ENCODE measurements at places on chromosomes 1 and 21.

DNA sequence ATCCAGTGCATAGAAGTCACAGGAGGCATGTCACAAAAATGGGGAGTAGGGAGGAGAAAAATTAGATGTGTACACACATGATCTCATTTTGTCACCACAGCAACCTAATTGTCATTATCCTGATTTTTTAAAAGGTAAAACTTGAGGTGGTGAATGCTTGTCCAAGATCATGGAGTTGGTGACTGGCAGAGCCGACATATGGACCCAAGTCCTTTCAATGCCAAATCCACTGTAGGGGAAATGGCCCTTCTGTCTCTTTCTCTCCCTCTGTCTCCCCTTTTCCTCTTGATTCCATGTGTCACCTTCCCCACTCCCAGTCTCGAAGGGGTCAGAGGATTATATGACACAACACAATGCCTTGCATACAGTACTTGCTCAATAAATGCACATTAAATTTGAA, 65.7 kb upstream of the JUN start:
- DNase-seq: no peak

- no peak for DNase-seq
Observed at GRCh38 chr1:67687198-67687545, 2.2 kb downstream of the GADD45A start.

DNA sequence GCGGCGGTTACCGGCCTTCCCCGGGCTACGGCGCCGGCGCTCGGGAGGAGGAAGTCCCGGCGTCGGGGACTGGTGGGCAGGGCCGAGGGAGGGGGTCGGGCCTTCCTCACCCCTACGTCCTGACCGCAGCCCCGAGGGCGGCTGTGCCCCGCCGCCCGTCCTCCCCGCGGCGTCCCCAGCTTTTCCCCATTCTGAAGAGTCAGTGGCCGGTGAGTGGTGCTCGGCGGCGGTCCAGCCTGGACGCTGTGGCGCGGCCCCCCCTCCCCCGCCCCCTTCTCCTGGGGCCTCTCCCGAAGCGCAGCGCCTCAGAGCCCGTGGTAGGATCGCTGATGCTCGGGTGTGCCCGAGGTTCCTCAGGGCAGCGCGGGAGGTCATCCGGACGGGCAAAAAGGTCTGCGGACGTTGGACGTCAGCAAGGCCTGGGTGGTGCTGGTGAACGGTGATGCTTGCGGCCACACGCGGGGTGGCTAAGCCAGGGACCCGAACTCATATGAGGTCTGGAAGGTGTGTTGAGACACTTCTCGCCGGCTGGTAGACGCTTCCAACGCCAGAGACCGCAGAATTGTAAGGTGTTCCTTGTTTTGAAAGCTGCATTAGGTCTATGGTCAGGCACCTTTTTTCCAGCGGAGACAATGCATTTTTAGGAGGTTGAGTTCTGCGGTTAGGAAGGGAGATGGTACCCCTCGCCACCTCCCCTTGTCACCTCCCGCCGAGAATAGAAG, 725 bp downstream of the SLC25A33 start:
- no peak for DNase-seq

- DNase-seq: no peak
Observed at GRCh38 chr1:220378571-220379302, 106.5 kb upstream of the RAB3GAP2 start.

DNA sequence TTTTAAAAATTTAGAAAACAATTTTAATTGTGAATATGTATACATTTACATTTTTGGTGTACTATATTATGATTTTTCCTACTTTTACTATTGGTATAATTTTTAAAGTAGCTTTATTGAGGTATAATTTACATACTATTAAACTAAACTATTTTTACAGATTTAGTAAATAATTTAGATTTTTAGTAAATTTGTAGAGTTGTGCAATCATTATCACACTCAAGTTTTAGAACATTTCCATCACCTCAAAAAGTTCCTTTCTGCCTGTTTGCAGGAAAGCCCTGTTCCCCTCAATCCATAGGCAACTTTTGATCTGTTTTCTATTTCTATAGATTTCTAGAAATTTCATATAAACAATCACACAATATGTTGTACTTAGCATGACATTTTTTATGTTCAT, 8.2 kb downstream of the PHTF1 start:
- no peak for DNase-seq

- no peak for DNase-seq
Observed at GRCh38 chr21:25328736-25329135, 278.5 kb downstream of the MRPL39 start.

DNA sequence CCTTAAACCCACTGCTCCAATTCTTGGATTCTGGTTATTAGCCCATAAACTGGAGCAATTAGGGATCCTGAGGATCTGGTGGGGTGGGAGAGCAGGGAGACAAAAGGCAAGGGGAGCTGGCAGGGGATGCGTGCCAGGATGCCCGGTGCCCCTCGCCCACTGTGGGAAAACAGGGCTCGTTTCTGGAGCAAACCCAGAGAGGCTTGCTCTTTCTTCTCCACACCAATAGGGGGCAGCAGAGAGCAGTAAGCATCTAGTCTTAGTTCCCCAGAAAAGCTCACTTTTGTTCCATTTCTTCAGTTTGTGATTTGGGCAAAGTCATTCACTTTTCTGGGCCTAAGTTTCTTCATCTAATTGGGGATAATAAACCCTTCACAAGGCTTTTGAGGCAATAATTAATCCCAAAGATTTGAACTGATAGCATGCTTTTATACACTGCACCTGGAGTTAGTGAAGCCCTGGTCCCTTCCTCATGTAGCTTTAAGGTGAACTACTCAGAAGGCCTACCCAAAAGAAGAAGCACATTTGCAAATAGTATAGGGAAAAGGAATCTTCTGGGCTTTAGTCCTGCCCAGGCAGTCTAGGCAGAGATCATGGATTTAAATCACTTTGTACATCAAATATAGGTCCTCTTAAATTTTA, 160.6 kb upstream of the USP24 start:
- no peak for DNase-seq

GRCh38 chr1:209505044-209505443, 78.5 kb upstream of the CAMK1G start:
- DNase-seq: no peak

DNA sequence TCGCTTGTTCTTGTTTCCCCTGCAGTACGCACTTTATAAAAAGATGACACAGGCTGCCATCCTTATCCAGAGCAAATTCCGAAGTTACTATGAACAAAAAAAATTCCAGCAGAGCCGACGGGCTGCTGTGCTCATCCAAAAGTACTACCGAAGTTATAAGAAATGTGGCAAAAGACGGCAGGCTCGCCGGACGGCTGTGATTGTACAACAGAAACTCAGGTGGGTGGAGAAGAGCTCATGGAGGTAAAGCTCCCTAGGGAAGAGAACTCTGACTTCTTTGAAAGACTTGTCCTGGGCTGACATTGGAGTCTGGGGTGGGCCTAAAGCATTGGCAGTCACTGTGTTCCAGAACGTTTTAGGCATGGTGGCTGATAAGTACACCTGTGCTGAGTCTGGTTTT, 19.9 kb upstream of the VAMP3 start:
- DNase-seq: no peak

GRCh38 chr1:8976896-8977450, 31.3 kb downstream of the CA6 start:
- no peak for DNase-seq

DNA sequence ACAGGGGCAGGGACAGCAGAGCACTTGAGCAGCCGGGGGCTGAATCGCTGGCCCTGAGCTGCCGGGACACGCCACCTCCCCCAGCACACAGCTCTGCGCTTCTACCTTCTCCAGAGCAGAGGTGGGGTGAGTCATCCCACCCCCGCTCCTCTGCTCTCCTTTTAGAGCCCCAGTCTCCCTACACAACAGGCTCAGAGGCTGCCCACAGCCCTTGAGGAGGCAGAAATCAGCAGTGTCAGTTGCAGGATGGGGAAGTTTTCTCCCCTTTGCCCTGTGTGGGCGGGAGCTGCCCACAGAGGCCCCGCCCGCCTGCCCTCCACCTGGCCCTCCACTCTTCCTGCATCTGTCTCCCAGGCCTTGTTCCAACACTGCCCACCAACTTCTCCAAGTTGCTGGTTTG, 94.6 kb downstream of the STUM start:
- peak; percentile 73 for DNase-seq

DNA sequence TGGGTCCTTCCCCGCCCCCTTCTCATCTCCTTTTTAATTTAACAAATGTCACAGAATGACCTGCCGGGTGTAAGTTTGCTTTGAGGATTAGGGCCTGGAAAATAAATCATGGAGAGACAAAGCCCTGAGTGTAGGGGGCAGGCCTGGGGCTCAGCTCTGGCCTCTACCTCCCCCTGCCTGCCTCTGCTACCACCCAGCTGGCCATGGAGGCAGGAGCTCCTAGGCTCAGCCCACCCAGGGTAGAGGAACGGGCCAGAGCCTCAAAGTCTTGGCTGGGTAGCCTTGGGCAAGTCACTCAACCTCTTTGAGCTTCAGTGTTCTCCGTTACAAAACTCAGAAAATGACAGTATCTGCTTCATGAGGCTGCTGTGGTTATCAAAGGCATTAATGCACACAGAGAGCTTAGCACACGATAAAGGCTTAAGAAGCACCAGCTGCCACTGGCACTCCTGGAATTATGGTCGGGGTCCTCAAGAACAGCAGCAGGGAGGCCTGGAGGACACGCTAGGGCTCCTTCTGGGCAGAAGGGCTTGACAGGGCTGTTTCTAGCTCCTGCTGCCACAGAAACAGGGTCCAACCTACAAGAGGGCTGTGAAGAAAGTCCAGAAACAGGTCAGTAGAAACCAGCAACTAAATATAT, 39.0 kb downstream of the LRP8 start:
- DNase-seq: no peak

DNA sequence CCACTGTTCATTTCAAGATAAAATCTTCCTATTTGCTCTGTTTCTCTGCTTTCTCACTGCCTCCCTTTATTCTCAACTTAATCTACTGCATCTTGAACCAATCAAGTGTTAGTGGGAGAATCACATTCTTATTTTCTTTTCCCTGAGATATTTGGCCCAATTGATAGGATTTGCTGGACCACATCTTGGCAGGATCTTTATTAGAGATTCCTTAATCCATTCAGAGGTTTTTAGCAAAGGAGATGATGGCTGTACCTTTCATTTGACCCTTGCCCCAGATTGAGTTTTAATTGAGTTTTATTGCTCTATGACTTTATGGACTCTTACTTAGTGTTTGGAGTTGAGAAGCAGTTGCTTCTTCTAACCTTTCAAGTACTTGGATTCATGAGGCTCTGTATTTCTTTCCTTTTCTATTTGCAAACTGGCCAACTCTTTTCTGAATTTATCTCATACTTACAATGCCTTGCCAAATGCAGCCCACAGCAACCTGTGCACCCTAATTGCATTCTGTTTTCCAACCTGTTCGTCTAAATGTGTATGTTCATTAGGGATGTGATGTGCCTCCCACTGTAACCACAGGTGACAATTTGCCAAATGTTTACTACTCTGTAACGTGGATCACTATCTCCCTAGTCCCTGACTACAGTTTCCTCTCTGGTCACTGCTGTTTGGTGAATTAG, 274.8 kb upstream of the KAZN start:
- DNase-seq: no peak

DNA sequence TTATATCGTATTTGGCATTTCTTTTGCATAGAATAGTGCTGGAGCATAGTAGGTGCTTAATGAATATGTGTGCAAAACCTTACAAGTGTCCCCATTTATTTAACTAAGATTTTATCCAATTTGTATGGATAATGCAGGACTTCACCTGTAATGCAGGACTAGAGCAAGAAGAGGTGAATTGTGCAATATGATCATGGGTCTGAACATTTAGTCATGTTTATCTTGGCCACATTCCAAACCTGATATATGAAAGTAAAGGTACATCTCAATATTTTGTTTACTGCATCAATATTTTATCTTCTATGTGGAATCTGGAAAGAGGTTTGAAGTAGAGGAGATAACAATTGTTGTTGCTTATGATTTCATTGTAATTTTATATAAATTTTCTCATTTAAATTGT, 1626.7 kb upstream of the B3GALT2 start:
- no peak for DNase-seq

DNA sequence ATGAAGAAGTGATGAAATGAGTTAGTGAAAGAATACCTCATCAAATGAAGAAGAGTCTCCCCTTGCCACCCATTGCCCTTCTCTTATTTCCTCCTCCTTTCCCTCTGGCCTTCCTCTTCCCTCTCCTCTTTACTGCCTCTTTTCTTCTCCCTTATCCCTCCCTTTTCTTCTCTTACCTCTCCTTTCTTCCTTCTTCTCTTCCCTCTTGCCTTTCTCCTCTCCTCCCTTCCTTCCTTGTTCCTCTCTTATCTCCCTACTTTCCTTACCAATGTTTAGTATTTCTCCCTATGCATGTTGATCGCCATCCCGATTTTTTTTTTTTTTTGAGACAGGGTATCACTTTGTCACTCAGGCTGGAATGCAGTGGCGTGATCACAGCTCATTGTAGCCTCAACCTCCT, 8.8 kb downstream of the MROH7 start:
- no peak for DNase-seq

DNA sequence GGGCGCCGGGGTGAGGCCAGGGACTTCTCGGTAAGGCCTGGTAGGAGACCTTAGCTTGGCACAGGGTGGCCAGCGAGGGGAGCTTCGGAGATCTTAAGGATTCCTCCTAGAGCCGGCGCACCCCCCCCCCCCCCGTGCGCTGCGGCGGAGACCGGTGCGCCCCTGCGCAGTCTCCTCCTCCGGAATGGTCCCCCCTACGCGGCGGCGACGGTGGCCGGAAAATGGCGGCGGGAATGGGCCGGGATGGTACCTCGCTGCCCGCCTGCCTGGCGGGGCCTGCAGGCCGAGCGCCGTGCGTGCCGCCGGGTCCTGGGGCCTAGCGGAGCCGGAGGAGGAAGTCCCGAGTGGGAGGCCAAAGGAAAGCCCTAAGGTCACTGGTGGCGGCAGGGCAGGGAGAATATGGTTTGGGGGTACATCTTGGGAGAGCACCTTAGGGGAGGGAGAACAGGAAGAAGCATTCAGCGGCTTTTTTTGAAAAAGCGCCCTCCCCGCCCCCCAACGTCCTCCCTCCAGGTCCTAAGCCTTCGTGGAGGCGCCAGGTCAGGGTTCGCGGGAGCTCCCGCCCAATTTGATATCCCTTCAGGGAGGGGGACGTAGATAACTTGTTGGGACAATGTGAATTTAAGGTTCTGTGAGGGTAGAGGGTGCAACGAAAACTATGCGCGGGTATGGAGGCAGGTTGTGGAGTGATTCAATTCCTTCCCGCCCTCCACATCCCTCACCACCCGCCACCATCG, 429 bp downstream of the SRRM1 start:
- DNase-seq: peak; percentile 93

DNA sequence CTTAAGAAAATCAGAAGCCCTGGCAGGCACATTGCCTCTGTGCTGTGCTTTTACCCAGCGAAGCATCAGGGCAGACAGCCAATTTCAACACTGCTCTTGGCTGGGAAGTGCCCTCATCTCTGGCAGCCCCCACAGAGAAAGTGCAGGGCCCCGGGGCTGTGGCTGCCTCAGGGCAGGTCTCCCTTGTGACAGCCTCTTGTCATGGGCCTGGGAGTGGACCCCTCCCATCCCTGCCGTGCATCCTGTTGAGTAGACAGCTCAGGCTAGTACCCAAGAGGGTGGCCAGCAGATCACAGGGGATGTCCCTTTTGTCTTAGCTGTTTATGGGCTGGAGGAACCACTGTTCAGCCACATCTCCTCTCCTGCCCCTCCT, 23.3 kb downstream of the TTC34 start:
- DNase-seq: peak; percentile 23
